ENCODE measurements at places on chromosomes 3 and 15.

GRCh38 chr3:49841126-49841696 is 15.2 kb downstream of the TRAIP start:
- DNase-seq, result no peak
- H3K27me3 ChIP-seq, result no peaks in the 10 kb centered on the region
- no peak overlapping the region for H3K4me3 ChIP-seq
- H3K27ac ChIP-seq, result no peak overlapping the region
- peaks cover 2% of the 10 kb centered on the region for H3K4me1 ChIP-seq

- no peak overlapping the region for H3K4me3 ChIP-seq
- no peaks in the 10 kb centered on the region for H3K27me3 ChIP-seq
- H3K4me1 ChIP-seq, result peaks cover 8% of the 10 kb centered on the region
- no peak for DNase-seq
- H3K27ac ChIP-seq, result no peak overlapping the region
Observed at GRCh38 chr3:171155122-171155700, 128.7 kb upstream of the SLC2A2 start.

DNA sequence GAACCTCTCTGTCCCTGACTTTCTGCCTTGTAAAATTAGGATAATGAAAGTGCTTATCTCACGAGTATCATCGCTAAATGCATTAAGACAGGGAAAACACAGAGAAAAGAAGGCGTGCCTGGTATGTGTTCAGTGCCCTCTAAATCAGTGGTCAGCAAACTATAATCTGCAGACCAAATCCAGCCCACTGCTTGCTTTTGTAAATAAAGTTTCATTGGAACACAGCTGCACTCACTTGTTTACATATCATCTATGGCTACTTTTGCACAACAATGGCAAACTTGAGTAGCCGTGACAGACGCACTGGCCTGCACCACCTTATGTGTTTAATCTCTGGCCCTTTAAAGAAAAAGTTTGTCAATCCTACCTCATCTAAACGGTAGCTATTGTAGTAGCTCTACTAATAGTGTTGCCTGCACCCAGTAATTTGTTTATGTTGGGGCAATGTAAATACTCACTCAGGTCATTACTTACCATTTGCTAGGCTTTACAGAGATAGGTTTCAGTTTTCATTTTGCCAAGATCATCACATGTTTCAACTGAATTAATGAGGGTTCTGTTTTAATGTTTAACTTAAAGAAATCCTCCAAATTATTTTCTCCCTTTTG is 229.4 kb downstream of the FEZF2 start:
- no peaks in the 10 kb centered on the region for H3K36me3 ChIP-seq
- no peak overlapping the region for H3K4me3 ChIP-seq
- no peak for DNase-seq
- H3K27ac ChIP-seq, result no peak overlapping the region
- H3K27me3 ChIP-seq, result no peaks in the 10 kb centered on the region

- H3K27ac ChIP-seq, result no peak overlapping the region
- DNase-seq, result no peak
- no peak overlapping the region for H3K4me3 ChIP-seq
- H3K4me1 ChIP-seq, result peaks cover 2% of the 10 kb centered on the region
- H3K36me3 ChIP-seq, result no peaks in the 10 kb centered on the region
- peaks cover 10% of the 10 kb centered on the region for H3K27me3 ChIP-seq
Observed at GRCh38 chr15:55715355-55716076, 27.4 kb downstream of the PRTG start.

- H3K4me1 ChIP-seq, result no peaks in the 10 kb centered on the region
- no peak overlapping the region for H3K4me3 ChIP-seq
- no peak overlapping the region for H3K27ac ChIP-seq
- no peaks in the 10 kb centered on the region for H3K36me3 ChIP-seq
- no peak for DNase-seq
- no peaks in the 10 kb centered on the region for H3K27me3 ChIP-seq
Observed at GRCh38 chr3:70273492-70273891, 38.9 kb downstream of the MDFIC2 start.

DNA sequence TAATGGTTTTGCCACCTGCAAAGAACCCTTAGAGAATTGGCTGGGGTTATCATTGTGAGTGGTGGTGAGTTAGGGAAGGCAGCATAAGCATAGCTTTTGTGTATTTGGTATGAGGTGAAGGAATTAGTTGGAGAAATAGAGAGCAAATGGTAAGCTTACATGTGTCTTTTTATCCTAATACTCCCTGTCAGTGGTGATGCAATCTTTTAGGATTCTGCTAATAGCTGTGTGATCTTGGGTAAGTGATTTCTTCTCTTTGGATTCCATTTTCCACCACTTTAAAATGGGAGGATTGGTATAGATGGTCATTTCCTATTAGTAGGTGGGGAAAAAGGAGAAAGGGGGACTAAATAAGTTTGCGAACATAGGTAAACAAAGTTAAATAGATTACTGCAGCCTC is 30.9 kb downstream of the PIAS1 start:
- H3K27ac ChIP-seq, result no peak overlapping the region
- no peak for DNase-seq
- no peak overlapping the region for H3K4me3 ChIP-seq
- H3K36me3 ChIP-seq, result peaks cover 12% of the 10 kb centered on the region
- no peaks in the 10 kb centered on the region for H3K27me3 ChIP-seq
- H3K4me1 ChIP-seq, result peaks cover 9% of the 10 kb centered on the region

GRCh38 chr15:52749258-52749657 is 40.9 kb downstream of the ONECUT1 start:
- DNase-seq, result no peak
- no peak overlapping the region for H3K4me3 ChIP-seq
- no peaks in the 10 kb centered on the region for H3K36me3 ChIP-seq

DNA sequence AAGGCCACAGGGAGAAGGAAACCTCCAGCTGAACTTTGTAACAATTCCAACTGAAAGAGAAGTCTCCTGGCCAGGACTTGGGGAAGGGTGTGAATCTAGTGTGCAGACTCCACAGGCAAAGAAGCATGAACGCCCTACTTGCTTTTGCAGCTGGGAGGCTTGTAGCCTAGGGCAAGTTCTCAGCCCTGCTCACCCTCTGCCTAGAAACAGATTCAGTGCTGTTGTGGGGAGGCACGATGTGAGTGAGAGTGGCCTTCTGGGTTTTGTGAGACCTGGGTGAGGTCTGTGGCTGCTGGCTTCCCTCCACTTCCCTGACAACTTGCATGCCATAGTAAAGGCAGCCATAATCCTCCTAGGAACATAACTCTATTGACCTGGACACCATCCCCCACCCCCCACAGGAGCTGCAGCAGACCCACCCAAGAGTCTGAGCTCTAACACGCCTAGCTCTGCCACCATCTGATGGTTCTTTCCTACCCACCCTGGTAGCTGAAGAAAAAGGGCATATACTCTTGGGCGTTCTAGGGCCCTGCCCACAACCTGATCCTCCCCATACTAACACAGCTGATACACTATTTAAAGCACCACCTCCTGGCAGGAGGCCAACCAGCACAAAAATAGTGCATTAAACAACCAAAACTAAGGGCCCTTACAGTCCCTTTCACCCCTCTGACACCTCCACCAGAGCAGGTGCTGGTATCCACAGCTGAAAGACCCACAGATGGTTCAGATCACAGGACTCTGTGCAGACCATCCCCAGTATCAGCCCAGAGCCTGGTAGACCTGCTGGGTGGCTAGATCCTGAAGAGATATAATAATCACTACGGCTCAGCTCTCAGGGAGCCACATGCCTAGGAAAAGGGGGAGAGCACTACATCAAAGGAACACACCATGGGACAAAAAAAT is 426.5 kb downstream of the IGSF11 start:
- H3K4me1 ChIP-seq, result no peaks in the 10 kb centered on the region
- DNase-seq, result no peak
- H3K27ac ChIP-seq, result no peak overlapping the region
- no peak overlapping the region for H3K4me3 ChIP-seq
- H3K27me3 ChIP-seq, result no peaks in the 10 kb centered on the region

DNA sequence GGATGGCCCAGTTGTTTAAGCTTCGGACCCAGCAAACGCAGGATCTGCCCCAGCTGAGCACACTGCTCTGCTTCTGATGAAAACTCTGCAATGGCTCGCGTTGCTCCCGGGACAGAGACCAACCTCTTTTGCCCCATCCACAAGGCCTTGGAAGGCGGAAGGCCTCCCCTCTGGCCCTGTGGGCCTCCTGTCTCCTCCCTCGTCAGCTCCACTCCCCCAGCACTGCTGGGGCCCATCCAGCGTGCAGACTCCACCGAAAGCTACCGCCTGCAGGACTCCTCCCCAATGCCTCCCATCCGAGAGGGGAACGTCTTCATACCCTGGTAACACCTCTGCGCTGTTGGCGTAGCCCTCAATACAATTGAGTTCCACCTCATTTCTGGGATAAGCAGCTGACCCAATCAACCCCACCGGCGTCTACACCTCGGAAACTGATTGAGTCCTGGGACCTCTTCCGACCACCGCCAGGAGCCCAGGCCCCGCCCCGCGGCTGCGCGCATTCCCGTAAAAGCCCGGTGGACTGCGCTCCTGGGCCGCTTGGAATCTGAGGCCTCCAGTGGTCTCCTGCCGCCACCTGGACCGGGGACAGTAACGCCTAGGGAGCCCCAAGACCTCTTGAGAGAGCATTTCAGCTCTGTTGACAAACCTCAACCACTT is at the start of gene PRR23E:
PRR23E (plus strand) TSS at position 556 of the 657 bp plus-strand sequence. CDS start 3,555 bp downstream, outside the sequence.
- H3K36me3 ChIP-seq, result no peaks in the 10 kb centered on the region
- DNase-seq, result no peak
- no peak within 1 kb of the TSS for H3K4me3 ChIP-seq
- H3K27me3 ChIP-seq, result peaks cover 5% of the 10 kb centered on the region

- DNase-seq, result no peak
- H3K27ac ChIP-seq, result peak overlapping the region; percentile 89
- H3K4me3 ChIP-seq, result peak overlapping the region; percentile 99
- peaks cover 64% of the 10 kb centered on the region for H3K36me3 ChIP-seq
- peaks cover 58% of the 10 kb centered on the region for H3K4me1 ChIP-seq
Observed at GRCh38 chr3:172520301-172520831, 2.9 kb downstream of the TNFSF10 start.

- peaks cover 13% of the 10 kb centered on the region for H3K4me1 ChIP-seq
- no peak for DNase-seq
- no peak overlapping the region for H3K27ac ChIP-seq
- H3K27me3 ChIP-seq, result no peaks in the 10 kb centered on the region
Observed at GRCh38 chr3:12489832-12490231, 5.6 kb downstream of the TSEN2 start.

DNA sequence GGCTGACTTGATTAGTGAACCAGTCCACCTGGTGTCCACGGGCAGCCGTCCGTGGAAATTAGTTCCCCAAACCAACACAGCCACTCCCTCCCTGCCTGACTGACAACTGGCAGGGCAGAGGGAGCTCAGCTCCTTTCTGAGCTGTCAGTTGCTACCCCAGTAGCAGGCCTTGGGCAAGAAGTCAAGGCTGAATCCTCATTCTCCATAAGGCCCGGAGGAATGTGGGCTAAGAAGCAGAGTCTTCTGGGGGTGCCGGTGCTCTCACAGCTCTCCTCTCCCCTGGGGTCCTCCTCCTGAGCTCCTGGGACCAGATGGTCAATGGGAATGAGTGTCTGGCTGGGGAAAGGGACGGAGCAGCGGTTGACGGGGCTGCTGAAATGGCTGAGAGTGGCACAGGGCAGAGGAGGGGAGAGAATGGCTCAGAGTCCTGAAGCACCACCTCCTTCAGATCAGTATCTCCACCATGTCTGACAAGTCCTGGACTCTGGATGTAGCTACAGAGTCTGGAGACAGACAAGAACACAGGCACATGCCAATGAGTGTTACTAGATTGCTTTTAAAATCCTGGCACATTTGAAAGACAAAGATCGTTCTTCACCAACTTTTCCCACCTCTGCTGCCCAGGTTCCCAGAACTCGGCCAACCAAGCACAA is 16.9 kb downstream of the AMOTL2 start:
- no peaks in the 10 kb centered on the region for H3K4me1 ChIP-seq
- H3K36me3 ChIP-seq, result no peaks in the 10 kb centered on the region
- no peak overlapping the region for H3K4me3 ChIP-seq
- DNase-seq, result no peak
- no peak overlapping the region for H3K27ac ChIP-seq
- H3K27me3 ChIP-seq, result peaks cover 4% of the 10 kb centered on the region

DNA sequence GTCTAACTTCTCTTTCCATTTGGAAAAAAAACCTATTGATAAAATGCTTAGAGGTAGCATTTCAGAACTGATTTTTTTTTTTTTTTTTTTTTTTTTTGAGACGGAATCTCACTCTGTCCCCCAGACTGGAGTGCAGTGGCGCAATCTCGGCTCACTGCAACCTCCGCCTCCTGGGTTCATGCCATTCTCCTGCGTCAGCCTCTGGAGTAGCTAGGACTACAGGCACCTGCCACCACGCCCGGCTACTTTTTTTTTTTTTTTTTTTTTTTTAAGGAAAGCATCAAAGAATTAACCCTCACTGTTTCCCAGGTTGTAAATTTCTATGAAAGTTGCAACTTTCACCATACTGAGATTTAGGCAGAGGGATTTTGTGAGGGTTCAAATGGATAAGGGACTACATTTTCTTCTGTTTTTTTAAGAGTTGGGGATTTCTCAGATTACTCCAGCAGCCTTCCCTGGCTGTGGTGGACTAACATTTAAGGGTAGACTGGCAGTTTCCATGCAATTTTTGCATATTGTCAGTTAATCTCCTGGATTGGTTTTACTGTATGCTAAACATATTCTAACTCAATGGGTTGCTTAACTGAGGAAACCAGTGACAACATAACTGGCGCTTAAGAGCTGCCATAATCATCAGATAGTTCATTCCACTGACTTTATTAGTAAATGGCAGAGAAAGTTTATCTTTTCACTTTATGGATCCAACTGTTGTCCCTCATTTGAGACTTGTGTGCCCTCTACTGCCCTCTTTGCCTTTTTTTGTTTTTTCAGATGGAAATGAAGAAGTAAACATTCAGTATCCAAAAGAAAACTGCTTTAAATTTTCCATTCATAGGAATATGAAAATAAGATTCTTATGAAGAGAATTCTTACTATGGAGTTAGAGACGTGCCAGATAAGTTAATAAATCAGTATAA is 93.7 kb downstream of the NPTN start:
- H3K27ac ChIP-seq, result no peak overlapping the region
- H3K4me1 ChIP-seq, result no peaks in the 10 kb centered on the region
- no peak for DNase-seq

GRCh38 chr15:41416128-41416741 is 660 bp upstream of the RTF1 start:
- H3K27me3 ChIP-seq, result no peaks in the 10 kb centered on the region
- H3K27ac ChIP-seq, result peak overlapping the region; percentile 93
- H3K4me1 ChIP-seq, result peaks cover 27% of the 10 kb centered on the region
- H3K4me3 ChIP-seq, result peak overlapping the region; percentile 94
- H3K36me3 ChIP-seq, result peaks cover 8% of the 10 kb centered on the region

DNA sequence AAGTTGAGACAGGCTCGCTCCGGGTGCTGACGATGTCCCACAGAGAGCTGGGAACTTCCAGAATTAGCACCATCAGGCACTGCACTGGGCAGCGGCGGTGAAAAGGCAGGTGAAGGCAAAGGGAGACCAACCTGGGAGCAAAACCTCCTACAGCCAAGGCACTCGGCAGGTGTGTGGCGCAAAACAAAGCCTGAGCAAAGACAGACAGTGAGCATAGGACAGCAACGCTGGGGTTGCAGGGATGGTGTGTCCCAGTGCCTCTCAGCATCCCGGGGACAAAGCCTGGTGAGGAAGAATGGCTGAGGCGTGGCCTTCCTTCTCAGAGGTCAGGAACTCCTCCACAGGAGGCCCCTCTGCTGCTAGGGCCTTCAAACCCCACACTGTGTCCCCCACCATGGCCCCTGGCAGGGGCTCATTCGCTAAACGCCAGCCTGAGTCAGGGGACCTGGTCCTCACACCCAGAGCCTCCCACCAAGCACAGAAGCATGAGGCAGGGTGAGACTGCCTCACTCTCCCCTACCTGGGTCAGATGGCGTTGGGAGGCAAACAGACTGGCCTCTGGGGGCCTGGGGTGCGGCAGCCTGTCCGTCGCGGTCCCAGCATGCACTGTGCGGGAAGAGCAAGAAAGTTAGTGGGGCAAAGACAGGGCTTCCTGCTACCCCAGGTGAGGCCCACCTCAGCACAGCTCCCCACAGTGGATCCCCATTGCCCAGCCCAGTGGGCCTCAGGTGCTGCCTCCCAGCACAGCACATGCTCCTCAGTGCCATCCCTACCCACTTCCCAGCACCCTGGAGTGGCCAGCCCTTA is 44.1 kb upstream of the LINGO1 start:
- no peak overlapping the region for H3K4me3 ChIP-seq
- DNase-seq, result no peak
- no peak overlapping the region for H3K27ac ChIP-seq
